ENCODE measurements at places on chromosomes 11 and 22.

- no peak for DNase-seq
These were observed 38.6 kb upstream of the SPTBN2 start for GRCh38 chr11:66767666-66768065.

DNA sequence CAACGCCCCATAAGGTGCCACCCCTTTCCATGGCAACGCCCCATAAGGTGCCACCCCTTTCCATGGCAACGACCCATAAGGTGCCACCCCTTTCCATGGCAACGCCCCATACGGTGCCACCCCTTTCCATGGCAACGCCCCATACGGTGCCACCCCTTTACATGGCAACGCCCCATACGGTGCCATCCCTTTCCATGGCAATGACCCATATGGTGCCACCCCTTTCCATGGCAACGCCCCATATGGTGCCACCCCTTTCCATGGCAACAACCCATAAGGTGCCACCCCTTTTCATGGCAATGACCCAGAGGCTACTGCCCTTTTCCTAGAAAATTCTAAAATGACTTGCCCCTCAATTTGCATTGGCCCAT, 72.1 kb downstream of the BRD1 start:
- no peak for DNase-seq

GRCh38 chr11:61690706-61691379, 10.7 kb downstream of the DAGLA start:
- DNase-seq: no peak

- no peak for DNase-seq
These were observed 55.0 kb upstream of the ARHGAP32 start for GRCh38 chr11:129247135-129247534.

- DNase-seq: peak; percentile 98
These were observed 687 bp upstream of the CALCA start for GRCh38 chr11:14972581-14973495.

- DNase-seq: peak; percentile 60
These were observed 2.9 kb upstream of the GGT5 start for GRCh38 chr22:24247564-24248344.

- no peak for DNase-seq
These were observed 63.0 kb downstream of the HIPK3 start for GRCh38 chr11:33320016-33320813.

DNA sequence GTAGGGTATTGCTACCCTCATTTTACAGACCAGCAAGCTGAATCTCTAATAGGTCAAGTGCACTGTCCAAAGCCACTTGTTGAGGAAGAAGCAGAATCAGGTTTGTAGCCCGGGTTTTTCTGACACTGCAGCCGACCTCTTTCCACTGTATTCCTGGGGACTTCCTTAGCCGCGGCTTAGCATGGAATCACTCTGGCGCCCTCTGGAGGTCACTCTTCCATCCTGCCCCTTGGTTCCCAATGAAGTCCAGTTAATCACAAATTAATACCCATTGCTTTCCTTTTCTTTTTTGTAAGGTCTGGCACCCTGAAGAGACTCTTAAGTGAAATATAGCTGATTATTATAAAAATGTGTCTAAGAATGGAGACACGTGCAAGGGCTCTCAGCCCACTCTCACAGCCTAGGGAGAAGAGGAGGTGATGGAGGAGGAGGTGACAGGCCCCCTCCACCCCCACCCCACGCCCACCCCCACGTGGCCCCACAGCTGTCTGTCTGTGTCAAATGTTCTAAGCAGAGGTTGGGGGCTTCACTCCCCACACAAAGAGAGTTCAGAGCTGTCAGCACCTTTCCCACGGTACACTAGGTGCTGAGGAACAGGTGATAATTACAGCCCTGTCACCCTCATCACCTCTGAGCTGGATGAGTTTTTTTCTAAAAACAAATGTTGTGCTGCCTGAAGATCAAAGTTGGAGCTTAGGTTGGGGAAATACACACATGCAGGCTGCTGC, 57.7 kb upstream of the DRD2 start:
- peak; percentile 87 for DNase-seq

DNA sequence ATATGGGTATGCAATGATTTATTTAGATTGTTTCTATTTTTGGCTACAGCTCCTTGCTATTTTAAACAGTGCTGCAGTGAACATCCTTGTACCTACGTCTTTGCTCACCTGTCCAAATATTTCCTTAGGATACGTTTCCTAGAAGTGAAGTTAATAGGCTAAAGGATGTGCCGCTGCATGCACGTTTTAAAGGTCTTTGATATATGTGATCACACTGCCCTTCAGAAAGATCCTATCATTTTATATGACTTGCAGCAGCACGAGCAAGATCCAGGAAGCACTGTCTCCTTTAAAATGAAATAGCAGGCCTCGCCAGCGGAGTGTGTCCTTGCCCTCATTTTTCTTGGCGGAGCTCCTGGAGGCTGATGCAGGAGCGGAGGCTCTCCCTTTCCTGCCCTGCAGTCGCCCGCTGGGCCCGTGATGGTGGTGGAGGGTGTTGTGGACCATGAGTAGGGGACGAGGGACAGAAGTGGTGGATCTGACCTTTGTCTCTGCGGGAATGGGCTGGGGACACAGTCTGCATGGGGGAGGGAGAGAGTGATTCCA, 19.4 kb downstream of the RPS6KA4 start:
- DNase-seq: peak; percentile 34

DNA sequence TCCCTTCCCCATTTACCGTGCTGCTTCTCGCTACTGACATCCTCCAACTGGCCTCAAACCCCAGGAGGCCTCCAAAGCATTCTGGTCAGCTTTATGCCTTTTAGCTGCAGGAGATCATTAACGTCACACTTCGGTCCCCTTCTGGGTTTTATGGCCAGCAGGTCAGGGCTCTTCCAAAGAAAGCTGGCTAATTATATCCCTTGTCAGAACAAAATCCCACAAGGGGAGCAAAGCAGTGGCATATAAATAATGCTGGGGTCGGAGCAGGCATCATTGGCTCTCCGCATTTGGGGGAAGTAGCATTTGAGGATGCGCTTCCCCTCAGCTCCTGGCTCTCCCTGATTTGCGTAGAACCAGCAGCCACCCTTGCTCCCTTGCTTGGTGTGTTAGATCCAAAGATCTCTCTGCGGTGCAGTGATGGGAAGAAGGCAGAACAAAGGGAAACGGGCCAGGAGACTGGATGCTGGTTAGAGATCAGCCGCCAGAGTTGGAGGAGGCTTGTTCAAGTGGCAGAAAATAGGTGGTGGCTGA, 117.4 kb downstream of the DBX1 start:
- no peak for DNase-seq

GRCh38 chr11:102421261-102421660, 31.3 kb downstream of the TMEM123 start:
- peak; percentile 76 for DNase-seq

- no peak for DNase-seq
These were observed 93.1 kb upstream of the SC5D start for GRCh38 chr11:121199516-121199915.

GRCh38 chr11:43376065-43376464, 17.3 kb downstream of the TTC17 start:
- no peak for DNase-seq

- DNase-seq: peak; percentile 62
These were observed 76.7 kb upstream of the BARX2 start for GRCh38 chr11:129298988-129299387.

- DNase-seq: no peak
These were observed 2.7 kb upstream of the NFAM1 start for GRCh38 chr22:42434748-42435425.

- no peak for DNase-seq
These were observed 259.4 kb downstream of the GRM5 start for GRCh38 chr11:88806410-88806809.

DNA sequence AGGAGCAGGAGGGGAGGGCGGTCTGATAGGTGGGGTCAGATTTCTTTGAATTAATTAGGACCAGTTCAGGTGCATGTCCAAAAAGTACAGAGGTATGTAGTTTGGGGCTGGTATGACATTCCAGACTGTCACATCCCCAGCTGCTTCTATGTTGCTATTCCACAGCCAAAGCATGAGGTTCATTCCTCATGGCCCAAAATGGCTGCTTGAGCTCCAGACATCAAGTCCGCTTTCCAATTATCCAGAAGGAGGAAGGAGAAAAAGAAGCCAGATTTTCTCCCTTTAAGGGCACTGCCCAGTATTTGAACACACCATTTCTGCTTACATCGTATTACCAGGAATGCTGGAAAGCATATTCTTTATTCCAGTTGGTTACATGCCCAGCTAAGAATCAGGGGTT, 58.0 kb upstream of the CD82 start:
- no peak for DNase-seq
